NCI-H510A (cell line): ENCODE measurements at places on chromosomes 5 and 9.

DNA sequence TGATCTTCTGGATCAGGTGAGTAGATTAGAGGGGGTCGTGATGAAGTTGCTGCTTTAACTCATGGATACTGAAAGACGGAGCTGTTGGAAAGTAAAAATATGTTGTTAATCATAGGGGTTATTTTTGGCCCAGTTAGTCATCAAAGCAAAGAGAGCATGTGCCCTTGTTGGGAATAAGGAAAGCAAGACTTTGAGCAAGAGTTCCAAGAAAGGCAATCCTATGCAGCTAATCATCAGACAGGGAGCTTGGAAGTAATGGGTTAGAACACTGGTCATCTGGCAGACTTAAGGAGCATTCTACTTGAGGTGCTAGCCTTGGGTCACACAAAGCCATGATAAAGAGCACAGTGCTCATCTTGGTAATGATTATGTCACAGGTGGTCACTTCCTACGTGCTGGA is 18.3 kb downstream of the ASPN start:
- no peak for DNase-seq

GRCh38 chr5:121867403-121867802 is 15.7 kb downstream of the FTMT start:
- DNase-seq, result no peak

DNA sequence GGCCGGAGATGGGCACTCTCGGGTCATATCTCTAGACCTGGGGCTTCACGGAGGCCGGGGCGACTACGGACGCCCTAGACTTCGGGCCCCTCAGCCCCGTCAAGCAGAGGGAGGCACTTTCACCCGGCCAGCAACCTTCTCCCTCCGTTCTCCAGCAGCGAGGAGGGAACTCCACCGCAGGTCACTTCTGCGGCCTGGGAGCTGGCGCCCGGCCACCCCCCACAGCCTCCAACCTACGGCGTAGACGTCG is 201 bp downstream of the DOLK start:
- no peak for DNase-seq

- no peak for DNase-seq
Measured at GRCh38 chr5:11396917-11397316, 507.3 kb downstream of the CTNND2 start.

GRCh38 chr9:137064027-137064879 is 6.1 kb downstream of the SAPCD2 start:
- DNase-seq, result no peak

GRCh38 chr9:221989-222776 is 7.5 kb downstream of the DOCK8 start:
- DNase-seq, result no peak

- no peak for DNase-seq
Measured at GRCh38 chr9:72857624-72857996, 95.2 kb downstream of the ALDH1A1 start.

- no peak for DNase-seq
Measured at GRCh38 chr5:82792096-82792495, 285.1 kb downstream of the TMEM167A start.

DNA sequence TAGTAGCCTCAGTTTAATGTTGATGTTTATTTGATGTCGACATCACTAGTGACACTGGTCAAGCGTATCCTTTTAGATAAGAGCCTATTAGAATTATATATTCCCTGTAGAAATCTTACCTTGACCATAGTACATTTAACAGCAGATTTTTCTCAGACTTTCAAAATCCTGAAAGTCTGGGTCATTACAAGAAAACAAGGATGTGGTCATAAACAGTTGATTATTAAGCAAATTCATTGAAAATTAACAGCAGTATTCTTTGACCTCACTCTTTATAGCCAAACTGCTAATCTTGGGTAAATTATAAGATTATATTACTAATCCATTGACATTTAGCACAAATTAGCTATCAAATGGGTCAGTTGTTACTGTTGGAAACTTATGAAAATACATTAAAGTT is 83.4 kb downstream of the GHR start:
- DNase-seq, result no peak

- DNase-seq, result peak; percentile 58
Measured at GRCh38 chr9:90142580-90142979, 500.0 kb downstream of the DIRAS2 start.

DNA sequence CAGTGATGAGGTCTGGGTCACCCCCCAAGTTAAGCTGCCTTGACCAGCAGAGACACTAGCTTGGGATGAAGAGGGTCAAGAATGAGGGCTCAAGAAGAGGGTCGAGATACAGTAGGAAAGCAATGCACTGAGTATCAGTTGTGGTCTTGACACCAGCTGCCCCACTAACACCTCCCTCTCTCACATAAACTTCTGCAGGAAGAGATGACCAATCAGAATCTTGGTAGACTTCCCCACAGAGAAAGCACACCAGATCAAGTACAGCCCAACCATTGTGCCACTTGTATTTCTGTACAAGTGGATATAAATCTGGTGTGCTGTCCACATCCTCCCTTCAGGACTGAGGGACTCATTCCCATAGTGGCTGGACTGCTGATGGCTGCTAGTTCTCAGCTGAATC is 101.2 kb upstream of the ELL2 start:
- DNase-seq, result no peak

DNA sequence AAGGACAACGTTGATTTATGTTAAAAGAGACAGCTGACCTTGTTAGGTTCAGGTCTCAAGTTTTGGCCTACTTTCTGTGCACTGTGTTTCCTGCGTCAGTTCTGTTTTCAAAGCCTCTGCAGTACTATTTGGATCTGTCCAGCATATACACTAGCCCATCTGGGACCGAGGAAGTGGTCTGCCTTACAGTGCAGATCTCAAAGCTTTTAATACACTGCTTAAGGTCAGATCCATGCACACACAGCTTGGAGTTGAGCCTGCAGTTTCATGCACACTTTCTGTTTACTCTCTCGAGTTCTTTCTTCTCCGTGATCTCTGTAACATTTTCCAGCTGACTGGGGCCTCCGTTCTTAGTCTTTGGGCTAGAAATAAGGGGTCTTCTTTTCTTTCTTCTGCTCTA is 24.1 kb downstream of the CARTPT start:
- no peak for DNase-seq
